ENCODE measurements at places on chromosomes 1 and 21. TPM values are rescaled to one million over a fixed set of nuclear protein-coding genes. Genes with fewer than 3 reads are reported as not detected.

The PGBD5 gene
- total RNA-seq, result 0.59 TPM

The COL9A2 gene
- total RNA-seq, result 0.59 TPM

The KPNA6 gene
- 16.3 TPM for total RNA-seq

The OR2T8 gene
- total RNA-seq, result not detected

The TINAGL1 gene
- 278 TPM for total RNA-seq

The CLDN8 gene
- not detected for total RNA-seq

The BRINP3 gene
- total RNA-seq, result not detected

The PKP1 gene
- not detected for total RNA-seq

The FALEC gene
- total RNA-seq, result 0.70 TPM

The RIPK4 gene
- 0.23 TPM for total RNA-seq

The TDRD5 gene
- total RNA-seq, result not detected

The CYP2J2 gene
- total RNA-seq, result not detected

The ORC1 gene
- total RNA-seq, result 1.9 TPM

The OR10J1 gene
- not detected for total RNA-seq

The EVA1C gene
- total RNA-seq, result 14.4 TPM

The PGLYRP4 gene
- not detected for total RNA-seq

The SLC27A3 gene
- 4.4 TPM for total RNA-seq

The WDR64 gene
- not detected for total RNA-seq

The SSX2IP gene
- total RNA-seq, result 14.6 TPM

The KIF14 gene
- total RNA-seq, result 2.0 TPM

The PALMD gene
- total RNA-seq, result 26.1 TPM

The ZNF683 gene
- total RNA-seq, result not detected

The COL6A2 gene
- total RNA-seq, result 474 TPM

The FAM151A gene
- not detected for total RNA-seq

The JAM2 gene
- total RNA-seq, result 0.35 TPM

The RABGAP1L gene
- 42.7 TPM for total RNA-seq

The SLC30A2 gene
- not detected for total RNA-seq

The CFHR5 gene
- total RNA-seq, result not detected

The KRTAP13-2 gene
- not detected for total RNA-seq

The LEMD1 gene
- total RNA-seq, result not detected

The RHD gene
- not detected for total RNA-seq

The ADGRB2 gene
- 6.2 TPM for total RNA-seq

The PROK1 gene
- total RNA-seq, result not detected

The KCNK2 gene
- total RNA-seq, result not detected

The TMEM200B gene
- 9.2 TPM for total RNA-seq

The TSACC gene
- not detected for total RNA-seq

The CCDC17 gene
- 0.45 TPM for total RNA-seq

The EVA1B gene
- total RNA-seq, result 143 TPM

The TRAPPC10 gene
- total RNA-seq, result 8.7 TPM

The MYOG gene
- not detected for total RNA-seq

The HP1BP3 gene
- 157 TPM for total RNA-seq

All from smooth muscle cell of the coronary artery (primary cell).